NCI-H446 (cell line): ENCODE measurements at places on chromosomes 12 and 14.

- no peak for DNase-seq
Measured at GRCh38 chr12:107491856-107492255, 193.7 kb upstream of the PWP1 start.

GRCh38 chr12:50564237-50564947 is 59.6 kb downstream of the DIP2B start:
- no peak for DNase-seq

- DNase-seq: no peak
Measured at GRCh38 chr14:36657399-36658122, 4.1 kb upstream of the PAX9 start.

- DNase-seq: no peak
Measured at GRCh38 chr14:72706485-72706884, 187.4 kb downstream of the DPF3 start.

- DNase-seq: no peak
Measured at GRCh38 chr12:49825971-49826421, 2.2 kb downstream of the NCKAP5L start.
